ENCODE measurements at places on chromosomes 7 and 10.

DNA sequence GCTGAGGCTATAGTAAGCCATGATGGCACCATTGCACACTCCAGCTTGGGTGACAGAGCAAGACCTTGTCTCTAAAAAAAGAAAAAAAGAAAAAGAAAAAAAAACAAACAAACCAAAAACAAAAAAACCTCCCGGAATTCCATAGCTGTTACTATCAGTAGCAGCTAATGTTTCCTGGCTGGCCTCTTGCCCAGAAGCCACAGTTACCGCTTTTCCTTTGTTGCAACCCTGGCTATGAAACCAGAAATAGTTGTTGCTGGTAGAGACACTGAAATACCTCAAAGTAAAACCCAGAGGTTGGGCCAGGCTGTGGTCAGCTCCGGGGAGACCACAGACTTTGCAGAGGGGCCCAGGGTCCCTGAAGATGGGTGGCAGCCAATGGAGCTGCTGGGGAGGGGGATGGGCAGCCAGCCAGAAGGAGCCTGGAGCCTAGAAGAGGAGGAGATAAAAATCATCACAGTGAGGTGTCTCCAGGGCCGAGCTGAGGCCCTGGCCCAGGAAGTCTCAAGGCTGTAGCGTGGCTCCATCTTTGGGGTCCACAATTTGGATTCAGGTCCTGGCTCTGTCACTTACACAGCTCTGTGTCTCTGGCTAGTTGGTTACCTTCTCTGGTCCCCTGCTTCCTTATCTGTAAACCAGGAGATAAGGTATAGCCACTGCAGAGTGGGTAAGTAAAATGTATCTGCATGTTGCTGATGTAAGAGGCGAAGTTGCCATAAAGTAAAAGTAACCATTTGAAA is 3.4 kb upstream of the CHST12 start:
- DNase-seq = no peak

DNA sequence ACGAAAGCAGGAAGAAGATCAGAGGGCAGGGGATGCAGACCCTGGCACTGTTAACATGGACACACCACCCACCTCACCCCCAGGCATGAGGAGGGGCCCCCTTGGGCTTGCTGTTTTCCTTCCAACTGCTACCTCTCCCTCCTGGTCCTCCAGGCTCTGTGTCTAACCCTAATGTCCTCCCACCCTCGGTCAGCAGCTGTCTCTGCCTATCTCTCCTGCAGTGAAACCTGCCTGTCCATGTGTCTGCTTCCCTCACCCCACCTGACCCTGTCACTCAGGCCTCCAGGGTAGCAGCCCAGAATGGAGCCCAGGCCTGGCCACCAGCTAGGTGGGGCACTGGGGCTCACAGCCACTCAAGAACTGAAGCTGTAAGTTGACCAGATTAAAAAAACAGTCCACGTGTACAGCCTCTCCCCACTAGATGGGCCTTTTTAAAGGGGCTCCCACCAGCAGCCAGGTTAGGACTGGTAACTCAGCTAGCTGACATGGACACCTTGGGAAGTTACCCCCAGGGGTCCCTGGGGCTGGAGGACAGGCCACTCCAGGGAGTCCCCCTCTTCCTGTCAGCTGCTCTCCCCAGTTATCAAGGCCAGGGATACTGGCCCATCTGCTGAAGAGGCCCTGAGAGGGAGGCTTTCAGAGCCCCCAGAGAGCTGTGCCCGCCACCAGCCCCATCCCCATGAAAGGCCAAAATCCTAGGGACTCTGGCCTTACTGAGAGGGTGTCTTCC is 1.5 kb downstream of the SMARCD3 start:
- DNase-seq = no peak

- no peak for DNase-seq
Measured at GRCh38 chr7:44486693-44487092, 3.8 kb downstream of the NUDCD3 start.

- no peak for DNase-seq
Measured at GRCh38 chr7:80357530-80357929, 154.3 kb downstream of the GNAT3 start.

- DNase-seq = no peak
Measured at GRCh38 chr10:91271886-91272285, 51.4 kb downstream of the PCGF5 start.

GRCh38 chr10:1230138-1230537 is 174.0 kb downstream of the WDR37 start:
- no peak for DNase-seq

DNA sequence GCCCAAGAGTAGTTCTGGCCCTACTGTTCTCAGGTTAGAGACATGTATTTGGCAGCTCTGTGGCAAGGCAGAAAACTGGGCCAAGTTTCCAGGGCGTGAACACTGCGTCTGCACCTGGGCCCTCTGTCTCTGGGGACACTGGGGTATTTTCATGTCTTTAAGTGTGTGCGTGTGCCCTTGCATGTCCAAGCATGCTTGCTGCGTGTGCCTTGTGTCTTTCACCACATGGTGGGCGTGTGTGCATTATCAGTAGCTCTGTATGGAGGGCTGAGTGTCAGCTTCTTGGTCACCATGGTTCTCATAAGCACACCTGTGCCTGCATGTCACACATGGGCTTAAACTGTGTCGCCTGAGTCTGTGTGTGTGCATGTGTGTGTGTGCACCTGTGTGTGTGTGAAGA is 69.3 kb downstream of the HIPK2 start:
- DNase-seq = no peak

DNA sequence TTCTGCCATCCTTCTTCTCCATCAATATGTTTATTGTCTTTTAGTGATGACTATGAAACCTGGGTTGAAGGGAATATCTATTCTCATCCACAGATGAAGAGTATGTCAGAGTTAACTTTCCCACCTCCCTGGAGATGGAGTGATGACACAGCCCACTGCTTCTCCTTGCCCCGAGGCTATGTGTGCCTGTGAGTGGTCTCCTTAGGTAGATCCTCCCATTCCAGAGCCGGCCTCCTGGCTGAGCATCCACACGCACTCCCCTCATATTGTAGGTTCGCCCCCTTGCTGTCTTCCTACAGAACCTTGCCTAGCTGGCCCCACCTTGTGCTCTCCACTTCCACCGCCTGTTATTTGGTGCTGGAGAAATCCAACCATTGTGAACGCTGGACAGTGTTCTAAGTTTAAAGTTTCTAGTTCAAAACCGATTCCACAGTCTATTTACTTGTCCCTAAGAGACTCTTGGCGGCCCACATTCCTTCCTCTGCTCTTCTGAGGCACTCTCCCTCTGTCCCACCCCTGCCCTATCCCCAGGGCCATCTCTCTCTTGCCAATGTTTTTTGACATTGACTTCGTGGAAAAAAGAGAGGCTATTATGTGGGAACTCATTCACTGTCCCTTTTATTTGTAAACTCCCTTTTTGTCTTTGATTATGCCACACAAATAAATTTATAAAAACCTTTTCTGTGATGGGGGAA is 168.0 kb downstream of the ZNF438 start:
- no peak for DNase-seq

GRCh38 chr7:98265841-98266271 is 13.8 kb upstream of the TECPR1 start:
- no peak for DNase-seq

DNA sequence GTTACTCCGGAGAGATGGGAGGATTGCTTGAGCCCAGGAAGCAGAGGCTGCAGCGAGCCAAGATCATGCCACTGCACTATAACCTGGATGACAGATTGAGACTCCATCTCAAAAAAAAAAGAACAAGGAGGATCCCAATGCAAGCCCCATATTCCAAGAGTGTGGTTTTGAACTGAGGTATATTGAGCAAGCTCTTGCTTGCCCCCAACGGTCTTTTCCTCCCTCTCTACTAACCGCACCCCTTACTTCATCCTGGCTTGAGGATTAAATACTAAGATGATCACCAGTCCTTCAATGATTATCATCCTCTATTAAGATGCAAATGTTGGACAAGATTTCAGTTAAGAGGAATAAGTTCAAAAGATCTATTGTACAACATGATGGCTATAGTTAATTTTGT is 12.5 kb upstream of the SRGN start:
- DNase-seq = no peak

- no peak for DNase-seq
Measured at GRCh38 chr10:2022401-2022800, 285.1 kb upstream of the ADARB2 start.

- no peak for DNase-seq
Measured at GRCh38 chr7:148921806-148922205, 37.7 kb upstream of the EZH2 start.

GRCh38 chr10:1168763-1169162 is 112.6 kb downstream of the WDR37 start:
- DNase-seq = no peak

DNA sequence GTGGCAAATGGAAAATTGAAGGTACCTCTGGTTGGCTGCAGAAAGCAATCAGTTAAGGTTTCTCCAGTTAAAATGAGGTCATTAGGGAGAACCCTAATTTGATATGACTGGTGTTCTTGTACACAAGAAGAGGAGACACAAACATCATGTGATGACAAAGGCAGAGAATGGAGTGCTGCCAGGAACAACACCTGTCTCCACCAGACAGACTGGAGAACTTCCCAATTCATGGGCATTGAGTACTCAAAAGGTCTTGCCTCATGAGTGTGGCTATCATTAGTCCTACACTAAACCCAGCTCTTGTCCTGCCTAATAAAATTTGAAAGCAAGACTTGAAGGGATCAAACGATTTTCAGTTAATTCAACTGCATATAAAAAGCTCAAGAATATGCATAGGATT is 152.6 kb downstream of the PTPN20 start:
- DNase-seq = no peak

DNA sequence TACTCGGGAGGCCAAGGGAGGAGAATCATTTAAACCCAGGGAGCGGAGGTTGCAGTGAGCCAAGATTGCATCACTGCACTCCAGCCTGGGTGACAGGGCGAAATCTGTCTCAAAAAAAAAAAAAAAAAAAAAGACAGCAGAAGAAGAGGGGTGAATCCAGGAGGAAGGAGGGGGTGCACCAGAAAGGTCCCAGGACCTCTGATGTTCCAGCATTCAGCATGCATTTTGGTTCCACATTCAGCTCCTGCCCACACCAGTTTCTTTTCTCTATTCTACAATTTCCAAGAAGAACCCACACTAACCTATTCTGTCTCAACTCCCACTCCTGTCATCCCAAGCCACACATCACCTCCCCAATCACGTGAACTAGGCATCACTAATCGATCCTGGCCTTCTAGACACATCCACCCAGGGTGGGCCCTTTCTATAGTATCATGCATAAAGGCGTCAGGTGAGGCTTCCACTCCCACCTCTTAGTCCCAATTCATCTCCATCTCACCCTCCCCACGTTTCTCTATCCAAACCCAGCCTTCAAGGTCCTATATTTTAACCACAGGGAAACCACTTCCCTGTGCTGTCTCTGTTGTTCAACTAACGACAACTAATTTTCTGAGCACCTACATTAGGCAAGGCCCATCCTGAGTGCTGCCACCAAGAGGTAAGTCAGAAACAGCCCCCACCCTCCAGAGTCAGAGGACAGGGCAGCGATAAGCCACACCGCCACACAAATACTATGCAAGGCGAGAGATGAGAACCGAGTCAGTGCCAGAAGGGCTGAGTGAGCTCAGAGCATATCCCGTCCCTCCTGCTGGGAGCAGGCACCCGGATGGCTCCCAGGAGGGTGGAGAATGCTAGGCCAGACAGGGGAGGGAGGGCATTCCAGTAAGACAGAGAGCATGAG is 2.2 kb downstream of the ANXA11 start:
- DNase-seq = no peak

- no peak for DNase-seq
Measured at GRCh38 chr10:123567984-123568739, 98.0 kb upstream of the GPR26 start.

DNA sequence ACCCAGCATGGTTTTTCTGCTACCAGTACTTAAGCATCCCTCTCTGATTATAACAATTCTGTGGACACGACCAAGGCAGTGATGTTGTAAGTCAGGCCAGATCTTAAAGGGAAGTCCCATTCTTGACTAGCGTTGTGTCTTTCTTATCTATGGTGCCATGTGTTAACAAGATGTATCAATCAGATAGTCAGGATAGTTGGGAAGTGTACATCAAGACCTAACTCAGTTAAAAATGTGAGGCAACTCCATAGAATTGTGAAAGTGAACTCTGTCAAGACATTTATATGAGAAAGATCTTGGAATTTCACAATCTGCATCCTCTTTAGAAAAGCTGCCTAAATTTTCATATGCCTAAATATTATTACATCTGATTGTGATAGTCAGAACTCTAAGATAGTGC is 341.7 kb upstream of the SEMA3D start:
- DNase-seq = no peak

GRCh38 chr7:30726296-30727006 is 25.5 kb upstream of the INMT start:
- DNase-seq = no peak

DNA sequence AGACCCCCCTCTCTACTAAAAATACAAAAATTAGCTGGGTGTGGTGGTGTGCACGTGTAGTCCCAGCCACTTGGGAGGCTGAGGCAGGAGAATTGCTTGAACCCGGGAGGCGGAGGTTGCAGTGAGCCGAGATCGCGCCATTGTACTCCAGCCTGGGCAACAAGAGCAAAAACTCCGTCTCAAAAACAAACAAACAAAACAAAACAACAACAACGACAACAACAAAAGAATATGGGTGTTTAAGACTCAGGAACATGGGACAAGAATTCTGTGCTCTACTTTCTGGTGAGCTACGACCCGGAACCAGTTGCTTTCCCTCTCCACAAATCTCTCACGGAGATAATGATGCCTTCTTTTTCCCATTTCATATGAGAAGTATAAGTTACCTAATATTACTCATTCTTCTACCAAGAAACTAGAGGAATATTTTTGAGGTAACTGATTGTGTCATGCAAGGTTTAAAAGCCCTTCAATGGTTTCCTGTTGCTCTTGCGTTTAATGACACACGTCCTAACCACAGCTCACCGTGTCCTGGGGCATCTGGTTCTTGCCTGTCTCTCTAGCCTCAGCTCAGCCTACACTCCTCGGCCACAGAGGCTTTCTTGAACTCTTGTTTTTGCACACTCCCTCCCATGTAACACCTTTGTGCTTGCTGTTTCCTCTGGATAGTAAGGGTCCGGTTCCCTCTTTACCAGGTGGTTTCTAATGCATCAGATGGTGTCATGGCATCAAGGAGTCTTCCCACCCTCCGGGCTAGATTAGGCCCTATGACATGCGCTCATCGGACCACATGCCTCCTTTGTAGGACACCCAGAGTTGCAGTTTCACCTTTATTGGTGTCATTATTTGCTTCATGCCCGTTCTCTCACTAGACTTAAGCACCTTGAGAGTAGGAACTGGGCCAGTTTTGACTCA is 67.5 kb downstream of the PFKFB3 start:
- no peak for DNase-seq

DNA sequence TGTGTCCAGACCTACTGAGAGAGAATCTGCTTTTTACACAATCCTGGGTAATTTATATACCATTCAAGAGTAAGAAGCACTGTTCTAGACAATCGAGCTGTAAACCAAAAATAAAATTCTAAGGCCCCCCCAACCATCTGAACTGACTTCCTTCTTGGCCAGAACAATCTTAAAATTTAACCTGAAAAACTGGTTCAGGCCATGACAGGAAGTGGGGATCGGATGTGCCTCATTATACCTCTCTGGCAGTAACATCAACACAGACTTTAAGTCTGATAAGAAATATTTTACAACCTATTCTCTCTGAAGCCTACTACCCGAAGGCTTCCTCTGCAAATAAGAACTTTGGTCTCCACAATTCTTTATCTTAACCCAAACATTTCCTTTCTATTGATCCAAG is 75.2 kb upstream of the KIF5B start:
- no peak for DNase-seq

- DNase-seq = no peak
Measured at GRCh38 chr10:79415736-79416577, 29.5 kb downstream of the ZCCHC24 start.
